GM23338 (cell line): ENCODE measurements at places on chromosomes 5 and 9. TPM values are rescaled to one million over a fixed set of nuclear protein-coding genes. Genes with fewer than 3 reads are reported as not detected.

GRCh38 chr9:80875947-80876346 lies 813.4 kb downstream of the TLE1 start:
- H3K4me3 ChIP-seq, result no peak overlapping the region
- H3K4me1 ChIP-seq, result peaks cover 5% of the 10 kb centered on the region
- no peaks in the 10 kb centered on the region for H3K27me3 ChIP-seq
- DNase-seq, result no peak

The PLPPR1 gene
- 1.3 and 1.5 TPM in 2 replicates for polyA plus RNA-seq

DNA sequence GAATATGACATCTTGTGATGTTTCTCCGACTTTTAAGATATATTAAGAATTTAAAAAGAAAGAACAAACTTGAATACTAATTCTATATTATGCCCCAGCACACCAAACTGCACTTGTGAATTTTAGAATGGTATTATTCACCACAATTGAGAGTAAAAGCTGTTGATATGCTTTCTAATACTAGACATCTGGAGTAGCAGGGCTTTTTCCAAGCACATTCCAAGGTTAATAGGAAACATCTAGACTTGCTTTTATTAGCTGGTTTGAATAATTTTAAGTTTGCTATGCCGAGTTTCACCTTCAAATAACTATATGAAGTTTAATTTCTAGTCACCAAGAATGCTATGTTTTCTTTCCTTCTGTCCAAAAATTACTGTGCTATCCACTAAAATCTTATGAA lies 13.5 kb downstream of the NREP start:
- H3K27ac ChIP-seq, result no peak overlapping the region
- no peak overlapping the region for H3K4me3 ChIP-seq
- DNase-seq, result no peak
- H3K27me3 ChIP-seq, result no peaks in the 10 kb centered on the region

GRCh38 chr5:66741394-66741793 lies 145.2 kb downstream of the MAST4 start:
- no peak overlapping the region for H3K27ac ChIP-seq
- no peak overlapping the region for H3K4me3 ChIP-seq
- DNase-seq, result no peak

- no peaks in the 10 kb centered on the region for H3K36me3 ChIP-seq
- peak; percentile 47 for DNase-seq
- H3K4me1 ChIP-seq, result peaks cover 45% of the 10 kb centered on the region
- H3K4me3 ChIP-seq, result peak overlapping the region; percentile 59
- H3K27ac ChIP-seq, result no peak overlapping the region
Observed at GRCh38 chr5:159097784-159098602, 1.7 kb downstream of the EBF1 start.

GRCh38 chr5:123450640-123451039 lies 27.4 kb upstream of the CEP120 start:
- no peak overlapping the region for H3K27ac ChIP-seq
- H3K36me3 ChIP-seq, result no peaks in the 10 kb centered on the region

The PDLIM4 gene
- 25.2 and 28.0 TPM in 2 replicates for polyA plus RNA-seq

DNA sequence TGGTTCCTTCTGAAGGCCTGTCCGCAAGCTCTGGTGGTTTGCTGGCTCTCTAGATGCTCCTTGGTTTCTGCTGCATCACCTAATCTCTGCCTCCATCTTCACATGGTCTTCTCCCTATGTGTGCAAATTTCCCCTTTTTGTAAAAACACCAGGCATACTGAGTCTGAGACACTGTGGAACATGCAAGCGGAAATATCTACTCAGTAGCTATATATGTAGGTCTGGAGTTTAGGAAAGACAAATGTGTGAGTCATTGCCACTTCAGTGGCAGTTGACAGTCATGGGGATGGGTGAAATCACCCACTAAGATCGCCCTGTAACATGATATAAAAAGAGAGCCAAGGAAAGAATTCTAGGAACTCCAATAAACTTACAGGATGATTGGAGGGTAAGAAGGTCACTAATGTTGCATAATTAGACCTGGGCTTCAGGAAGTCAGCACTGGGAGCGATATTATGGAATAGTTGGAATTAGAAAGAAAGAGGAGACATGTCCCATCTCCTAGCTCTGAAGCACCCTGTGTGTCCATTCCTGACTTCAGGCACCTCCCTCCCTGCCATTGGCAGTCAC lies 22.7 kb upstream of the UBLCP1 start:
- no peaks in the 10 kb centered on the region for H3K36me3 ChIP-seq
- H3K27me3 ChIP-seq, result no peaks in the 10 kb centered on the region

- no peak overlapping the region; the same call in 1 of the 2 replicates for H3K4me3 ChIP-seq
- no peak overlapping the region for H3K27ac ChIP-seq
- peaks cover 20% of the 10 kb centered on the region for H3K4me1 ChIP-seq
Observed at GRCh38 chr5:151238303-151238741, 14.4 kb upstream of the CCDC69 start.

The GAPT gene
- polyA plus RNA-seq, result not detected in 2 replicates

- no peaks in the 10 kb centered on the region for H3K36me3 ChIP-seq
- H3K4me3 ChIP-seq, result no peak overlapping the region
- H3K27ac ChIP-seq, result no peak overlapping the region
- H3K4me1 ChIP-seq, result no peaks in the 10 kb centered on the region
- DNase-seq, result no peak
Observed at GRCh38 chr9:114754581-114754980, 51.3 kb downstream of the TNFSF15 start.

The ANGPTL2 gene
- polyA plus RNA-seq, result 2.9 and 3.1 TPM in 2 replicates

The MYMK gene
- polyA plus RNA-seq, result 0.54 TPM in 1 of 2 replicates, not detected in the other

DNA sequence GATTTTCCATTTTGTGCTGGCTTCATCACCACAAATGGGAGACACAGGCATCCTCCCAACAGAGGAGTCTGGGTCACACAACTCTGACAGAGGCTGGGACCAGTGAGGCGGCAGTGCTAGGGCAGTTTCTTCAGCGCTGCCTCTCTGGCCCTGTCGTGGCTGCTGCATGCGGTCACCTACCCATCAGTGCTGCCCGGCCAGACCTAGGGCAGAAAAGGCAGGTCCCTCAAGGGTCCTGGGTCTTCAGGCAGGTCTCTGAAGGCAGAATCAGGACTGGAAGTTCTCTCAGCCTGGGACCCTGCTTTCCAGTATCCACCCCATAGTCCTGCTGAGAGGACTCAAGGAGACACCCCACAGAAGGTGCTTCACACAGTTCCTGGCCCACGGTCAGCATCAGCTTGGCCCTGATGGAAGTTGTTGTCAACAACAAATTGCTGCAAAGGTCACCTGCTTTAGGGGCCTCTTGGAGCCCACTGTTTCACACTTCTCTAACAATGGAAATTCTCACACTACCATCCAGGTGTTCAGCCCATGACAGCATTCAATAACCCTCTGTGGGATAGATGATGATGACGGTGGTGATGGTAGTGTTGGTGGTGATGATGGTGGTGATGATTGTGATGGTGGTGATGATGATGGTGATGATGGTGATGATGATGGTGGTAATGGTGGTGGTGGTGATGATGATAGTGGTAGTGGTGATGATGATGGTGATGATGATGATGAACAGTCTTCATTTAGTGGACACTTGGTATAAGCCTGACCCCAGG lies 146.4 kb upstream of the PPP1R26 start:
- no peak overlapping the region for H3K4me3 ChIP-seq
- H3K27me3 ChIP-seq, result no peaks in the 10 kb centered on the region
- H3K36me3 ChIP-seq, result no peaks in the 10 kb centered on the region
- H3K27ac ChIP-seq, result no peak overlapping the region

GRCh38 chr5:160398806-160399205 lies 1.0 kb downstream of the FAM200C start:
- H3K27me3 ChIP-seq, result no peaks in the 10 kb centered on the region
- H3K4me1 ChIP-seq, result peaks cover 8% of the 10 kb centered on the region
- no peak overlapping the region for H3K27ac ChIP-seq
- peak overlapping the region; percentile 69 for H3K4me3 ChIP-seq
- no peak for DNase-seq
- H3K36me3 ChIP-seq, result peaks cover 4% of the 10 kb centered on the region; the same call in 1 of the 2 replicates

DNA sequence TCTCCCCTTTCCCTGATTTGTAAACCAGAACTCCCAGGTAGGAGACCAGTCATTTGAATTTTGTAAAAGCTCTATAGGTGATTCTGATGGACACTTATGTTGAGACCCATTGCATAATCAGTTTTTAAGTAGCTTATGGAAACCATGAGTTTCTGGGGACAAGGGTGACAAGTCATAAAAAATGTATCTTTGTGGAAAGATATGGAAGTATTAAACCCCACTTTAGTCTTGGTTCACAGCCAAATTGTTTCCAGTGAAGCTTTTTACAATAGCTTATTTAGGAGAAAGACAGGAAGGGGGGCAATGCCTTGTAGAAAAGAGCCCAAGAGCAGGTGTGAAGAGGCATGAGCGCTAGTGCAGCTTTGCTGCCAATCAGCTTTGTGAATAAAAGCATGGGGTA lies 453 bp upstream of the CCL28 start:
- no peak overlapping the region for H3K4me3 ChIP-seq
- H3K27ac ChIP-seq, result no peak overlapping the region
- H3K4me1 ChIP-seq, result no peaks in the 10 kb centered on the region; the same call in 1 of the 2 replicates

- DNase-seq, result peak; percentile 70
- no peak overlapping the region for H3K4me3 ChIP-seq
- no peaks in the 10 kb centered on the region for H3K4me1 ChIP-seq
- H3K27ac ChIP-seq, result no peak overlapping the region
- no peaks in the 10 kb centered on the region for H3K27me3 ChIP-seq
Observed at GRCh38 chr5:132283423-132284043, 10.7 kb upstream of the SLC22A4 start.

- no peaks in the 10 kb centered on the region for H3K36me3 ChIP-seq
- H3K4me3 ChIP-seq, result peak overlapping the region; percentile 81
- no peak overlapping the region for H3K27ac ChIP-seq
- H3K4me1 ChIP-seq, result peaks cover 8% of the 10 kb centered on the region
- DNase-seq, result peak; percentile 74
Observed at GRCh38 chr5:56480705-56481427, 247.7 kb upstream of the ANKRD55 start.

The TCF7 gene
- 5.2 and 5.6 TPM in 2 replicates for polyA plus RNA-seq

- H3K27ac ChIP-seq, result no peak overlapping the region
- peak; percentile 20 for DNase-seq
- no peaks in the 10 kb centered on the region for H3K4me1 ChIP-seq
- no peaks in the 10 kb centered on the region for H3K36me3 ChIP-seq
- H3K4me3 ChIP-seq, result no peak overlapping the region
Observed at GRCh38 chr5:16965581-16965980, 29.5 kb upstream of the MYO10 start.

DNA sequence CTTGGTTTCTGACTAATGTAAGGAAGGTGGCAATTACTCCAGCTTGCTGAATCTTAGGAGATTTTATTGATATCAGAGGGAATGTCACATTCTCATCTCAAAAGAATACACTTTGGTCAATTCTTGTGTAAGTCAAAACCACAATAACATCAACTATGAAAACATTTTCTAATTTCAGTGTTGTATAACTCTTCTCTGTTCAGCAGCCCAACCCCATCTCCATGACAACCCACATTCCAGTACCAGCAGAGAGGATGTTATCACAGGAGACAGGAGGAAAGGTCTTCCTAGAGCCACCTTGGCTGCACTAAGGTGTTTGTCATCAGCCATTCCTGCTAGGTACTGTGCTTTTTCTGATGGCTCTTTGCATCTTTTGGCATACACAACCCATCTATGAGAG lies 529.1 kb upstream of the BRINP1 start:
- H3K4me3 ChIP-seq, result no peak overlapping the region
- H3K4me1 ChIP-seq, result peaks cover 4% of the 10 kb centered on the region; the same call in 1 of the 2 replicates
- no peaks in the 10 kb centered on the region for H3K27me3 ChIP-seq
- no peak overlapping the region for H3K27ac ChIP-seq

DNA sequence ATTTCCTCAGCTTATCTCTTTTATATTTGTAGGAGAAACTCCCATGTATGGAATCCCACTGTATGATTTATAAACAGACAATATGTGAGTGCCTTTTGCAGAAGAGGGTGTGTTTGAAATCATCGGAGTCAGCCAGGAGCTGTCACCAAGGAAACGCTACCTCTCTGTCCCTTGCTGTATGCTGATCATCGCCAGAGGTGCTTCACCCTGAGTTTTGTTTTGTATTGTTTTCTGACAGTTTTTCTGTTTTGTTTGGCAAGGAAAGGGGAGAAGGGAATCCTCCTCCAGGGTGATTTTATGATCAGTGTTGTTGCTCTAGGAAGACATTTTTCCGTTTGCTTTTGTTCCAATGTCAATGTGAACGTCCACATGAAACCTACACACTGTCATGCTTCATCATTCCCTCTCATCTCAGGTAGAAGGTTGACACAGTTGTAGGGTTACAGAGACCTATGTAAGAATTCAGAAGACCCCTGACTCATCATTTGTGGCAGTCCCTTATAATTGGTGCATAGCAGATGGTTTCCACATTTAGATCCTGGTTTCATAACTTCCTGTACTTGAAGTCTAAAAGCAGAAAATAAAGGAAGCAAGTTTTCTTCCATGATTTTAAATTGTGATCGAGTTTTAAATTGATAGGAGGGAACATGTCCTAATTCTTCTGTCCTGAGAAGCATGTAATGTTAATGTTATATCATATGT lies 18.0 kb upstream of the CTSL start:
- no peak overlapping the region for H3K27ac ChIP-seq
- DNase-seq, result no peak
- H3K4me1 ChIP-seq, result no peaks in the 10 kb centered on the region
- peaks cover 21% of the 10 kb centered on the region for H3K36me3 ChIP-seq
- H3K4me3 ChIP-seq, result no peak overlapping the region

The TLR4 gene
- polyA plus RNA-seq, result 0.06 TPM in 1 of 2 replicates, not detected in the other

DNA sequence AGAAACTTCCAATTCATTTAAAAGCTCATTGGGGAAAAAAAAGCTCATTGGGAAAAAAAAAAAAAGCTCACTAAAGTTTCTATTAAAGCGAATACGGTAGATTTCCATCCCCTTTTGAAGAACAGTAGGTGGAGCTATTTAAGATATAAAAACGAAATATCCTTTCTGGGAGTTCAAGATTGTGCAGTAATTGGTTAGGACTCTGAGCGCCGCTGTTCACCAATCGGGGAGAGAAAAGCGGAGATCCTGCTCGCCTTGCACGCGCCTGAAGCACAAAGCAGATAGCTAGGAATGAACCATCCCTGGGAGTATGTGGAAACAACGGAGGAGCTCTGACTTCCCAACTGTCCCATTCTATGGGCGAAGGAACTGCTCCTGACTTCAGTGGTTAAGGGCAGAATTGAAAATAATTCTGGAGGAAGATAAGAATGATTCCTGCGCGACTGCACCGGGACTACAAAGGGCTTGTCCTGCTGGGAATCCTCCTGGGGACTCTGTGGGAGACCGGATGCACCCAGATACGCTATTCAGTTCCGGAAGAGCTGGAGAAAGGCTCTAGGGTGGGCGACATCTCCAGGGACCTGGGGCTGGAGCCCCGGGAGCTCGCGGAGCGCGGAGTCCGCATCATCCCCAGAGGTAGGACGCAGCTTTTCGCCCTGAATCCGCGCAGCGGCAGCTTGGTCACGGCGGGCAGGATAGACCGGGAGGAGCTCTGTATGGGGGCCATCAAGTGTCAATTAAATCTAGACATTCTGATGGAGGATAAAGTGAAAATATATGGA lies at the start of gene PCDHGA12:
Gene PCDHGA12 (plus strand): TSS at position 176 of the 782 bp plus-strand sequence. CDS start 253 bp downstream, at position 429.
- peaks cover 8% of the 10 kb centered on the region; the same call in 1 of the 2 replicates for H3K36me3 ChIP-seq
- H3K4me1 ChIP-seq, result no peaks in the 10 kb centered on the region
- H3K27me3 ChIP-seq, result no peaks in the 10 kb centered on the region
- DNase-seq, result peak; percentile 42
- H3K27ac ChIP-seq, result no peak within 1 kb of the TSS

GRCh38 chr9:129320575-129321285 lies 142.7 kb upstream of the IER5L start:
- peaks cover 5% of the 10 kb centered on the region; the same call in 1 of the 2 replicates for H3K27me3 ChIP-seq
- peak overlapping the region; percentile 46 for H3K4me3 ChIP-seq
- no peak overlapping the region for H3K27ac ChIP-seq
- H3K4me1 ChIP-seq, result peaks cover 9% of the 10 kb centered on the region; the same call in 1 of the 2 replicates
- DNase-seq, result peak; percentile 82

The NELFB gene
- 30.0 and 31.2 TPM in 2 replicates for polyA plus RNA-seq

The PCDHB4 gene
- polyA plus RNA-seq, result 0.87 and 1.3 TPM in 2 replicates

GRCh38 chr5:149089796-149090195 lies 26.9 kb upstream of the SH3TC2 start:
- no peaks in the 10 kb centered on the region for H3K36me3 ChIP-seq
- H3K27ac ChIP-seq, result no peak overlapping the region
- DNase-seq, result no peak
- H3K4me3 ChIP-seq, result no peak overlapping the region
- H3K4me1 ChIP-seq, result no peaks in the 10 kb centered on the region
